Cortex of kidney (tissue), 1 donor: ENCODE measurements at places on chromosomes 7 and 10.

- DNase-seq: no peak
These were observed 22.3 kb downstream of the BZW2 start for GRCh38 chr7:16668049-16668858.

GRCh38 chr10:131762789-131763696, 137.8 kb upstream of the PPP2R2D start:
- no peak for DNase-seq

DNA sequence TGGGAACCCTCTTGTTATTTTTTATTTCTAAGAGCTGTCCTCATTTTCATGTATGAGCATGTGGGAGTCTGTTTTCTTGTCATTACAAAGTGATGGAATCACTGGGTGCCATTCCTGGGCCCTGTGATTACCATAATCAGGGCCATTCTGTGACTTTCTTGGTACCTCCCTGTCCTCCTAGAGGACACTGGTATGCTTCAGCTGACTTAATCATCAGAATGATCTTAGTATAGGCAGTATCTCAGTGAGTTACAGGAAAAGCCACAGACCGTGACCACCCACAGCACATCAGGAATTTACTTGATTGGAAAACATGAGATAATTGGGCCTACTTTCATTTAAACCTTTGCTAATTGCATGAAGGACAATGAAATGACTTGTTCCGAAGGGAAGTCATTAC, 7.2 kb downstream of the NOM1 start:
- no peak for DNase-seq

DNA sequence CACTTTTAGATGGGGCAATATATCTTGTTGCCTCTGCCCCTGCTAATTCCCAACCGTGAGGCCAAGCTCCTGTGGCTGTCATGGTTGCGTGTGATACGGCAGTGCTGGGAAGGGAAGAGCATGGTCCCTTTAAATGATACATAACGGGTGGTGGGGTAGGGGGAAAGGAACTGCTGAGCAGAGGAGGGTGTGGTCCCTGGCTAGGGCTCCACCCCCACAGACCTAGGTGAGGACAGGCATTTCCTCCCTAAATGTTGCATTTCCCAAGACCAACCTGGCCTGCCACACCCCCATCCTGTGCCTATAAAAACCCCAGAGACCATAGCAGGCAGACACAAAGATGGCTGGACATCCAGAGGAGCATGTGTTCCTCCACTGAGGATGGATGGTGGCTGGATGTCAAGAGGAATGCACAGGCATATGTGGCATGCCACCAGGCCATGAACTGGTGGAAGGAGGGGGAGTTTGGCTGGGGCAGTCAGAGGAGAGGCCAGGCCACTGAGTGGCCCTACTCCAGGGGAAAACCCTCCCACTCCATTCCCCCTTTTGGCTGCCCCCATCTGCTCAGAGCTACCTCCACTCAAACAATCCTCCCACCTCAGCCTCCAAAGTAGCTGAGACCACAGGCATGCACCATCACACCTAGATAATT, 104.0 kb downstream of the PLXDC2 start:
- no peak for DNase-seq

DNA sequence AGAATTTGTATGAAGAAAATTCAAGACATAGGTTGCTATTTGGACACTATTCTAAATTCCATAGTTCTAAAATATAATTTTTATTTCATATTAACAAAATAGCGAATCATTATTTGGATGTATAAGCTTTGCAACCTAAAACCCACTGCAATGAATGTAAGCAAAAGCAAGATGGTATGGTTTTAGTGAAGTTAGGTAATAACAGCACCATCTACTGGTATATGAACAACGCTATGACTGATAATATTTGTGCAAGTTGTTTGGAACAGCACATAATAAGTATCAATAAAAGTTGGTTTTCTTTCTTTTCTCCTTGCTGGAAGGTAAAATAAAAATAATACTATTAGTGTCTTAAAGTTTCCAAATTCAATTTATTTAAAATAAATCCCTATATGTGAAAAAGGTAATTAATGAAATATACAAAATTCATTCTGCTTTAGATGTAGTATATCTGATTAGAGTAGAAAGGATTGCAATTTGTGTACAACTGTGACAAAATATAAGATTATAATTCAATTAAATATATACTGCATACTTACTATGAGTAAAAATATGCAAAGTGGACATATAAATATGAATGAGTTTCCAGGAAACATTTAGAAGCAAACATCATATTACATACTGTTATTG, 79.0 kb upstream of the LSM8 start:
- no peak for DNase-seq

DNA sequence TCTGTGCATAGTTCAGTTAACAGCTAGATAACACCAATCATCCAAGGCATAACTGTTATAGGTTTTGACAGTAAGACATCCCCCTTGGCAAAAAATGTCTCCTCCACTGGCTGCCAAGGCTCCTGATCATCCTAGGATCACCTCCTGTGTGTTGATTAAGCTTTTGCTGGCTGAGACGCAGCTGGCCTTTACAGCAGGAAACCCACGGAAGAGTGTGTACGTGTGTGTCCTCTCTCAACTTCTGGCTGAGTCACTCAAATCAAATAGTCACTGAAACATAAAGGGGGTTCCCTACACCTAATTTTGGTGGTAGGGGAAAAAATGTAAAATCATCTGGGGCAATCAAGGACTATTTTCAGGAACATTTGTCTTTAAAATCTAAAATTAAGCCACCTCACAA, 208.8 kb downstream of the CTNNA3 start:
- DNase-seq: no peak

DNA sequence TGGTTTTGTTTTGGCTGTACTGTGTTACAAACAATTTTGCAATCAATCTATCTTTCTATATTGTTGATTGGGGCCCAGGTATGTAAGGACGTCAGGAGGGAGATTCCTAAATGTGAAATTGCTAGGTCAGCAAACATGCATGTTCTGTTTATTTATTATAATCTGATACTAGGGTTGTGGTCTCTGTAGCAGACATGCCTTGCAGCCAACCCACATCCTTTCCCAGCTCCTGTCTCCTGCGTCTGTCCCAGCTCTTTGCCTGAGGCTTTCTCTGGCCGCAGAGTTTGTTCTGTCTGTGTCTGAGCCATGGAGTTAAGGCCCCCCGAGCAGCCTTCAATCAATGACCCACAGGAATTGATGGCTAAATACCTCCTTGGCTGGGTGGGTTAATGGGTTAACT, 124.0 kb upstream of the ZEB1 start:
- no peak for DNase-seq

DNA sequence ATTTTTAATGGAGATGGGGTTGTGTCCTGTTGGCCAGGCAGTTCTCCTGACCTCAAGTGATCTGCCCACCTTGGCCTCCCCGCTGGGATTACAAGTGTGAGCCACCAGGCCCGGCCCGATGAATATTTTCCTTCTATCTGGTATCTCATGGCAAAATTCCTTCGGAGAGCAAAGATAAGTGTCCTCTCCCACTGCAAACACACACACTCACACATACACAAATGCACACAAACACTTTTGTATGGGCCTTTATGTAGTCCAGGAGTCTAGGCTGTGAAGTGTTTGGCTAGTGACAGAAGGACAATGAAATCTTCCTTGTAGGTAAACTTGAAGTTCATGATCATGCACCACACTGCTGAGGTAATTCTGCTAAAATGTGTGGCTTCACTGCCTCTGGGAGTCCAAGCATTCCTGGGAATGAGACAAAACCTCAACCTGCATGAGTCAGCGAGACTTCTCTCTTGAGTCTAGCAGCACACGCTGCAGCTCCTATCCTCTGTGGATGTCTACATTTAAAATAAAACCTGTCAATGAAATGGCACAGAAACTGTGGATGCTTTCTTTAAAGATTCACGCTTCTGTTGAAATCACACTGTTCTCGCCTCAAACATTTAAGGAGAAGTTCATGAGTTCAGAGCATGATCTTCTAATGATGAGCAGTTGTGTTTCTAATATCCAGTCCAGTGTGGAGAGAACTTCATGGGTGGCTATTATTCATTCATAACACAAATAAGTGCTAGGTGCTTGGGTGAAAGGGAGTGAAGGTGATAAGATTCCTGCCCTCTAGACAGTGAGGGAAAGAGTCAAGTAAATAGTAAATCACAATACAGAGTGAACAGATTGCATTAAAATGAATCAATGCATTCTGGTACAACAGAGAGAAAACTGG, 96.5 kb downstream of the NRP1 start:
- no peak for DNase-seq

GRCh38 chr7:109407756-109408155, 838.1 kb downstream of the DNAJB9 start:
- no peak for DNase-seq

DNA sequence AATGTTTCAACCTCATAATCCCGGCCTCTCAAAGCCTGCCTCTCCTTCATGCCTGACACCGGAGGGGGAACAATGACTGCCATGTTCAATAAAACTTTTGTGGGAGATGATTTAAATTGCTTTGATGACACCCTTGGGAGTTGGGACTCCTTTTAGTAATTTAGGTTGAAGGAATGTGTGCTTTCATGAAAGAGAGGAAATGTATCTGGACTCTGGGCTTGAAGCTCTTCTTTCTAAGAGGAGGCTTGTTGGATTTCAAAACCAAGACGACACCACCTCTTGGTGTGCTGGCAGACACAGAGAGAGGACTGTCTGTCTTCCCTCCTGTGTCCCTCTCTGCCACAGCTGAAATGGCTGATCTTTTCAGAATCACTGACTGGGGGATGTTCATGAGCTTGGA, 168.1 kb downstream of the GALNT17 start:
- DNase-seq: no peak

DNA sequence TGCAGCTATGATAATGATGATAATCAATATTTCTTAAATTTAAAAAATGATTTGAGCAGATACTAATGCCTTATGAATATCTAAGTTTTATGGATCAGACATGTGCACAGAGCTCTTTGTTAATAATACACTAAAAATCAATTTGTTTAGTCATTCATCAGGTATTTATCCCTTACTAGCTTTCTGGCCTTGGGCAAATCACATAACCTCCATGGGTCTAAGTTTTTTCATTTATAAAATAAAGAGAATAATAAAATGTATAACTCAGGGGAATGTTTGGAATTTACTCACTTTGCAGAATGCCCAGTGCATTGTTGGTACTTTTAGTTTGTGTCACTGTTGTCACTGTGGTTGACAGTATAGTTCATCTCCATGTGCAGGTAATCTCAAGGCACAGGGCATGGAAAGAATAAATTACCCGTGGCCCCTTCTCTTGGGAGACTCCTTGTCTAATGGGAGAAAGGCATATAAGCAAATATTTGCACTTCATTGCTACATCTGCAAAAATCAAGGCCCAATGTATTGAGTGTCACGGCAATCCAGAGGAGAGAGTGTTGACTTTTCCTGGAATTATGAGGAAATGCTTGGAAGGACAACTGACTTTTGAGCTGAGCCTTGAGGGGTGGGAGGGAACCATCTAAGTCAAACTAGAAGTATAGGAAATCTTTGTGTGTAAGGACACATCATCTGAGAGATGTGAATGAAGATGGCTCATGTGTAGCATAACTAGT, 64.7 kb upstream of the CTTNBP2 start:
- no peak for DNase-seq

DNA sequence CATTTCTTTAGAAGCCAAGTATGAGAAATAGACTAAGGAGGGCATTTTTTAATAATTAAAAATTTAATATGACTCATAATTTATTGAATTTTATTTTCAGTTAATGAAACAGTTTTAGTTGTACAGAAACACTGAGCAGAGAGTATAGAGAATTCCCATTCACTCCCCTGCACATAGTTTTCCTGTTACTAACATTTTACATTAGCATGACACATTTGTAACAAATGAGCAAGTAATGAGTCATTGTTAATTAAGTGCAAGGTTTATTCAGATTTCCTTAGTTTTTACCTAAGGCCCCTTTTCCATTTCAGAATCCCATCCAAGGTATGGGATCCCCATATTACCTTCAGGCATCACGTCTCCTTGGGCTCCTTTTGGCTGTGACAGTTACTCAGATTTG, 271.5 kb upstream of the FZD8 start:
- DNase-seq: no peak

GRCh38 chr7:33802600-33802999, 102.7 kb upstream of the BMPER start:
- no peak for DNase-seq

DNA sequence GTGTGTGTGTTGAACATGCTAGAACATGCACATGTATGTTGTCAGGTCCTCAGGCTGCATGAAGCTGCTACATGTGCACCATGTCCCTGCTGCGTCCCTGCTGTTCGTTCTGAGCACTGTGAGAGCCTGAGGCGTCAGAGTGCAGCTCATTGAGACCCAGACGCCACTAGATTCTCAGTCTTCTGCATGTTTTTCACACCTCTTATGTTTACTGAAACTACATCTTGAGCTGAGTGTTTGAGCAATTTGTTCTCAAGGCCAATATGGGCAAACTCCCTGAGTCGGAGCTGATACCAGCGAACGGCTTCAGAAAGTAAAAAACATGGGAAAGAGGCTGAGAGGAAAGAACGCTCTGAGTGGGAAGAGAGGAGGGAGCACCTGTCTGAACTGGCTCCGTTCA, 350.4 kb downstream of the PAXIP1 start:
- no peak for DNase-seq

DNA sequence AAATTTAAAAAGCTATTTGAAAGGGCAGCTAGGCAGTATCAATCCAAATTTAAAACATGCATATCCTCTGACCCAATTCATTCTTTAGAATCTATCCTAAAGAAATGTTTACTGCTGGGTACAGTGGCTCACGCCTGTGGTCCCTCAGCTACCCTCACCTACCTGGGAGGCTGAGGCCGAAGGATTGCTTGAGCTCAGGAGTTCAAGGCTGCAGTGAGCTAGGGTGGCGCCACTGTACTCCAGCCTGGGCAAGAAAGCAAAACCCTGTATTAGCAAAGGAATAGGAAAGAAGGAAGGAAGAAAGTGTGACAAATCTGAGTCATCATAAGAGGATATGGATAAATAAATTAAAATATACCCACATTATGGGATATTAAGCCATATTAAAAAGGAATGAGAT, 36.3 kb downstream of the C7orf33 start:
- no peak for DNase-seq

- DNase-seq: no peak
These were observed 63.1 kb downstream of the EEPD1 start for GRCh38 chr7:36216063-36216684.

DNA sequence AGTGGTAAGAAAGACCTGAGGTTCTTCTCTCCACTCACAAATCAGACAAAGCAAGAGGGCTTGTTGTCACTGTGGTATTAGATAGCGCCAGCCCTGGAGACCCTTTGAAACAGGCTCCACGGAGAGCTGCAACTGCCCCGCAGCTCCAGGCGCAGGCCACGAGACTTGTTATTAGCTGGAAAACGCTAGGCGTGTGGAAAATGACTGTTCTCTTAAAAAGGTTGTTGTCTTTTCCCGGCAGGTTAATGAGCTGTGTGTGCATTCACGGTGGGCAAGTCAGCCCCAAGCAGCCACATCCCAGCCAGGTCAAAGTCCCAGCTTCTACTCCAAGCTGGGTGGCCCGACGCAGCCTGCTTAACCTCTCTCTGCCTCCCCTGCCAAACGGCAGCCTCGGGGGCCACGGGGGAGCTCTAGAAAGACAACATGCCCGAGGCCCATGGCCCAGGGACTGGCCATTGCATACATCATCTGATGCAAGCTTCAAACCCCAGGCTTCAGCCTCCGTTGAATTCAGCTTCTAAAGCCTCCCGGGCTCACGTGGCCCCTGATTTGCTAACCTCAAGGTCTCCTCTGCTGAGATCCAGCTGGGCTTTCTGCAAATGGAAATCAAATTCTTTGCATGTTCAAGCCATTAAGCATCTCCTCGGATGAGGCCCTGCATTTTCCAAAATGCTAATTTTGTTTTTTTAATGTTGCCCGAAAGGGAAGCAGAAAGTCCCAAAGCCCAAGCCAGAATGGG, 61.3 kb upstream of the DNAAF5 start:
- DNase-seq: no peak

GRCh38 chr7:105060437-105060836, 46.4 kb downstream of the KMT2E start:
- no peak for DNase-seq
